HFFc6 (cell line): ENCODE measurements at places on chromosomes 6 and 20.
A peak's percentile ranks its signal among the peaks of the same experiment; 100 is the strongest.

GRCh38 chr6:82904257-82904656 lies 161.4 kb downstream of the UBE3D start:
- no peak overlapping the region for H3K4me3 ChIP-seq
- peaks cover 26% of the 10 kb centered on the region for H3K4me1 ChIP-seq

DNA sequence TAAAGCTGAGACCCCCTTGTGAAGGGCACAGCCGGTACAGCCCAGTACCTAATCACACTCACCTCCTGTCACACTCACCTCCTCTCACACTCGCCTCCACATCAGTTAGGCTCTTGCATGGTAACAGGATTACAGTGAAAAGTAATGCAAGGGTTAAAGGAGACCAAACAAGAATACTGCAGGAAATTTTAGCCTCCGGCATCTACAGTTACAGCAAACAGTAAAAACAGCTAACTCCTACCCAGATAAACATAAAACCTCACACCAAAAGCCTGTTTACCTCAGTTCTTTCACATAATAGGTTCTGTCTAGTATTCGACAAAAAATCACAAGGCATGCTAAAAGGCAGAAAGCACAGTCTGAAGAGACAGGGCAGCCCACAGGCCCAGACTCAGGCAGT lies 55.6 kb downstream of the FARS2 start:
- no peaks in the 10 kb centered on the region; the same call in 1 of the 2 replicates for H3K27me3 ChIP-seq
- H3K27ac ChIP-seq = no peak overlapping the region
- H3K36me3 ChIP-seq = no peaks in the 10 kb centered on the region
- H3K4me3 ChIP-seq = no peak overlapping the region

DNA sequence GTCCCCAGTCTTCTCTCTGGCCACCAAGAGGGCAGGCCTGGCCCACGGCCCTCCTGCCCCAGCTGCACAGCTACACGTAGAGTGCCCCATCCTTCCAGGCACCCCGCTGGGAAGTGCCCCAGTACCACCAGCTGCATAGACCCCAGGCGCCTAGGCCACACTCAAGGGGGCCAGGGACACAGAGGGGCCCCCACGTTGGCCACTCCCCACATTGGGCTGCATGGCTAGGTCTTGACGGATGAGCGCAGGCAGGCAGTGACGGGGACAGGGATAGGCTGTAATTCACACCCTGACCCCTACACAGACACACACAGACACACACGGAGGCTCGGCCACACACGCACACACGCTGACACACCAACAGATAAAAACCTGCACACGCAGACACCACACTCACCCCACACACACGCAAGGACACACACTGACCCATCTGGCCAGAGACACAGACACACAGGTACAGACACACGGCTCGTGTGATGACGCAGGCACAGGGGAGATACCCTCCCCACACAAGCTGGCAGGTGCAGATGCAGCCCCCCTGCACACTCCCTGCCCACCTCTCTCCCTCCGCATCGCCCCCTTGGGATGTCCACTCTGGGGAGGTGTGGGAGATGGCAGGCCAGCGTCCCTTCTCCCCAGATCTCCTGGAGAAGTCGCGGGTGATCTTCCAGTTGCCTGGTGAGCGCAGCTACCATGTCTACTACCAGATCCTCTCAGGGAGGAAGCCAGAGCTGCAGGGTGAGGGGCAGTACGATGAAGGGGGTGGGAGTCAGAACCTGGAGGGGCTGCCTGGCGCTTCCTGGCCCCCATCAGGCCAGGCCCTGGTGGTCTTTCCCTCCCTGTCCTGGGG lies 30.0 kb downstream of the MYH7B start:
- no peak overlapping the region for H3K4me3 ChIP-seq
- 0 out of 2 replicates have a peak, but pooled peaks cover 5% of the 10 kb centered on the region for H3K4me1 ChIP-seq
- no peaks in the 10 kb centered on the region for H3K36me3 ChIP-seq
- no peak for DNase-seq

- DNase-seq = peak; percentile 66
- peaks cover 14% of the 10 kb centered on the region for H3K27me3 ChIP-seq
- peaks cover 42% of the 10 kb centered on the region for H3K4me1 ChIP-seq
Measured at GRCh38 chr6:26232940-26233648, 131.9 kb upstream of the BTN3A2 start.
